ENCODE measurements at places on chromosomes 12 and 14.

DNA sequence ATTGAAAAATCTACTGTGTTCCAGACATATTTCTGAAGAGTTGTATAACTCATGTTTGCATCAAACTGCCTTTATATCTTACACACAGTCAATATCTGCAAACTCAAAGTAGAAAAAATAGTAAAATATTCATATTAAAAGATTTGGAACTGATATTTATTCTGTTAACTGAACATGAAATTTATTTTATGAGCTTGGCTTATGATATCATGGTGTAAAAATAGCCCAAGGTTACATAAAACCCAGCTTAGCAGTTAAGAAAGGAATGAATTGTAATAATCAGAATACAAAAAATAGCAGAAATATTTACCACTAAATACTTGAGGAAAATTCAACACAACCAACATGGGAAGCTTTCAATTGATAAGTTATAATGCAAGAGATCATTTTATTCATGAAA is 367.9 kb downstream of the FLRT2 start:
- DNase-seq: no peak

DNA sequence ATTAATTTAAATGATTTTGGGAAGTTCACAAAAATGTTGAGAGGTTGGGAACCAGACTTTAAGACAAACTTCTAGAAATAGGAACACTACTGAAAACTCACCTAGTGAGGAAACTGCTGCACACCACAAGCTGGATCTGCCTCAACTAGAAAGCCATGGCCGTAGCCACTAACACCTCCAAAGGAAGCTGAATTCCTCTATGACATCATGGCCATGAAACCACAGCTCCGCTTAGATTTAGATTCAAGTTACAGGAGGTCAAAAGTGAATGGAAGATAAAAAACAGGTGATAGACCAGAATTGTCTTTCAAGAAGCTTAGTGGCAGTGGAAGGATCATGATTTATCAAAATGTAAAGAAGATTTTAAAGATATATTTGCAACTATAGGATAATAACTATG is 208.8 kb upstream of the ALG10 start:
- DNase-seq: no peak

- DNase-seq: no peak
These were observed 113.6 kb downstream of the CHST11 start for GRCh38 chr12:104570174-104570907.

DNA sequence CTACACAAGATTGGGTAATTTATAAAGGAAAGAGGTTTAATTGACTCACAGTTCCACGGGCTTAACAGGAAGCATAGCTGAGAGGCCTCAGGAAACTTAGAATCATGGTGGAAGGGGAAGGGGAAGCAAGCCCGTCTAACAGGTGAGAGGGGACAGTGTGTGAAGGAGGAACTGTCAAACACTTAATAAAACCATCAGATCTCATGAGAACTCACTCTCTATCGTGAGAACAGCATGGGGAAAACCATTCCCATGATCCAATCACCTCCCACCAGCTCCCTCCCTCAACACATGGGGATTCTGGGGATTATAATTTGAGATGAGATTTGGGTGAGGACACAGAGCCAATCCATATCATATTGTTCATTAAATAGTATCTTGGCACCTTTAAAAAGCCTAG is 56.1 kb downstream of the EPS8 start:
- DNase-seq: no peak

DNA sequence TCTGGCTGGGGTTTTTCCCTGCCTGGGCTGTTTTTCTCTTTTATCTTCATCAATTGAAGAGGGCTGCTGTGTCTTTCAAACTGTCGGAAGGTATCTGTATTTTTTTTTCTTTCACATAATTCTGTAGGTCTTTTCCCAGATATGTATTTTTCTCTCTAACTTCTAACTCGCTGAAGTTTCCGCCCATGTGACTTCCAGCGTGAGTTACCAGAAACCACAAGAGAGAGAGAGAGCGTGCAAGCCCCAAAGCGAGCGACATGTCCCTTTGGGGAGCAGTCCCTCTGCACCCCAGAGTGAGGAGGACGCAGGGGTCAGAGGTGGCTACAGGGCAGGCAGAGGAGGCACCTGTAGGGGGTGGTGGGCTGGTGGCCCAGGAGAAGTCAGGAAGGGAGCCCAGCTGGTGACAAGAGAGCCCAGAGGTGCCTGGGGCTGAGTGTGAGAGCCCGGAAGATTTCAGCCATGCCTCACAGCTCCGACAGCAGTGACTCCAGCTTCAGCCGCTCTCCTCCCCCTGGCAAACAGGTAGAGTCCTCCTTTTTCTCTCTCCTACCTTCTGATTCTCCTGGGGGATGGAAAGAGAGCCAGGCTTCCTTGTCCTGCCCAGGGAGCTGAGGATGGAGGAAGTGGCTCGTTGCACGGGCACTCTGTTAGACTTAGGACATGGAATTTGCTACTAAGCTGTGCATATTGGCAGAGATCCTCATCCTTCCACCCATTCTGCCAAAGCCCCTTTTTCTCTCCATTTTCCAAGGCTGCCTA is at the start of gene BATF:
Gene BATF, plus strand, starts transcription at position 246 of the 759 bp plus-strand sequence. Its CDS starts 214 bp downstream, at position 460.
- peak; percentile 64 for DNase-seq

DNA sequence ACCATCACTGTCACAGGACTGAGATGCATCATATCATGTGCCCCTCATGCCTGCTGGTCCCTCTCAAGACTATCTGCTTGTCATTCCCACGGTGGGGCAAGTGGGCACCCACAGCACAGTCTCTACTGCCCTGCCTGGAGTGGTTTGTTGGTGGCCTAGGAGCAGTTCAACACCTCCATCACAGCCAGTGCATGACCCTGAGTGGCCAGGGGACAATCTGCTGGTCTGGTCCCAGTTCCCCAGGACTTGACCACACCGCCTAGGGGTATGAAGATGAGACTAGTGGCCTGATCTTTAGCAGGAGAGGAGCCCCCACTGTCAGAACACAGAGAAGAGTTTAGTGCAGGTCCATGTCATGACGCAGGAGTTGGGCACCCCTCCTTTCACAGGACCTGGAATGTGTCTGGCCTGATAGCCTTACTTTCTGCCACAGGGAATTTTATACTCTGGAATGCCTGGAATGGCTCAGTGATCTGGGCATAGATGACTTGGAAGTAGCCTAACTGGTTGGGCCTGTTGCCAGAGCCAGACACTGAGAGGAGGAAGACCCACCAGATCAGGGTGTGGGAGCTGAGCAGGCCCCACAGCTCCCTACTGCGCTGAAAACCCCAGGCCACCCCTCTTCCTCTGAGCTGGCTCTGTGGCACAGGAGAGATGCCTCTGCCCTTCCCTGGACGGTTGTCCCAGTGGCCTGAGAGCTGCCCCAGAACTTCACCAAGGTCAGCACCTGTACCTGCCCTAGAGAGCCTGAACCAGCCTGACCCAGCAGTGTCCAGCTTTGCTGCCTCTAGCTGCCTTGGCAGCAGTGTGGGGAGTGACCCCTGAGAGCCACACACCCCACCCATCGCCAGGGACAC is 83.3 kb downstream of the PUS7L start:
- no peak for DNase-seq

- DNase-seq: no peak
These were observed 159.3 kb downstream of the CAND1 start for GRCh38 chr12:67428431-67428830.

GRCh38 chr14:22768947-22769346 is 2.5 kb downstream of the OXA1L start:
- no peak for DNase-seq

DNA sequence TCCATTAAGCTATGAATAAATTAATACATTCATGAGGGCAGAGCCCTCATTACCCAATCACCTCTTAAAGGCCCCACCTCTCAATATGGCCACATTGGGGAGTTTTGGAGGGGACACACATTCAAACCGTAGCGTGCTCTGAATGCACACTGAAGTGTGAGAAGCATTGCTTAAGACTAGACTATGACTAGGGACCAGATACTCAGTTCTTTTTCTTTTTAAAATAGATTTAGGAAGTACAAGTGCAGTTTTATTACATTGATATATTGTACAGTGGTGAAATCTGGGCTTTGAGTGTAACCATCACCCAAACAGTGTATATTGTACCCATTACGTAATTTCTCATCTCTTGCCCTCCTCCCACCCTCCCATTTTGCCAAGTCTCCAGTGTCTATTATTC is 21.0 kb upstream of the JDP2 start:
- no peak for DNase-seq

- DNase-seq: no peak
These were observed 117.4 kb upstream of the SLC38A2 start for GRCh38 chr12:46489951-46490388.

DNA sequence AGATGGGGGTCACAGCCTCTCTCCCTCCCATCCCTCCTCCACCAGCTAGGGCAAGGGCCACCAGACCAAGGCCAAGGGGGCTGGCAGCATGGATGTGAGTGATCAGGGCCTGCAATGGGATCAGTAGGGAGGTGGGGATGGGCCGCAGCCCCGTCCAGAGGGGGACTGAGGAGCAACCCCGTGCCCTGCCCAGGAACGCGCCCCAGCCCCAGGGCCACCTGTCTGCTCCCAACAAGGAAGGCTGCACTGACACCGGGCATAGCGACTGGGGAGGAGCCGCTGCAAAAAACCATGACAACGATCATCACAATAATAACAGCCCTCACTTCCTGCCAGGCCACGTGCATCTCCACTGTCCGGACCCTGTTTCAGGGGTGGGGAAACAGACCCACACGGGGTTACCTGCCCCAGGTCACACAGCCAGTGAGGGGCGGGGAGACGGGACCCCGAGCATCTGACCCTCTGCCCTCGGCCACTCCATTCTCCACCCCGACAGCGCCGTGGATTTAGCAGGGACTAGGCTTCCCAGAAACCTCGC is 24.3 kb downstream of the NCOR2 start:
- no peak for DNase-seq

DNA sequence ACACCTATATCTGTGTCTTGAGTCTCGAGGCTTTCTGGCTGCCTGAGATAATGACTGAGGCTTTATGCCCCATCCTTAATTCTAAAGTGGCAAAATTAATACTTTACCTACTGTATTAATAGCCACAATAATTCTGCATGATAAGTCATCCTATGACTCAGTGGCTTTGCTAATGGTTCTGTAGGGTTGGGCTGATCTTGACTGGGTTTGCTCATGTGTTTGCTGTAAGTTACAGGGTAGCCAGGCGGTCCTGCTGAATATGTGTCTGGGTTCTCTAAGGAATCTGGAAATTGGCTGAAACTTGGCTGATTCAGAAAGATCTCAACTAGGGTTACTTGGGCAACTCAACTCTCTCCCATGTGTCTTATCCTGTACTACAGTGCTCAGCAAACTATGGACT is 21.7 kb downstream of the MGST1 start:
- no peak for DNase-seq

DNA sequence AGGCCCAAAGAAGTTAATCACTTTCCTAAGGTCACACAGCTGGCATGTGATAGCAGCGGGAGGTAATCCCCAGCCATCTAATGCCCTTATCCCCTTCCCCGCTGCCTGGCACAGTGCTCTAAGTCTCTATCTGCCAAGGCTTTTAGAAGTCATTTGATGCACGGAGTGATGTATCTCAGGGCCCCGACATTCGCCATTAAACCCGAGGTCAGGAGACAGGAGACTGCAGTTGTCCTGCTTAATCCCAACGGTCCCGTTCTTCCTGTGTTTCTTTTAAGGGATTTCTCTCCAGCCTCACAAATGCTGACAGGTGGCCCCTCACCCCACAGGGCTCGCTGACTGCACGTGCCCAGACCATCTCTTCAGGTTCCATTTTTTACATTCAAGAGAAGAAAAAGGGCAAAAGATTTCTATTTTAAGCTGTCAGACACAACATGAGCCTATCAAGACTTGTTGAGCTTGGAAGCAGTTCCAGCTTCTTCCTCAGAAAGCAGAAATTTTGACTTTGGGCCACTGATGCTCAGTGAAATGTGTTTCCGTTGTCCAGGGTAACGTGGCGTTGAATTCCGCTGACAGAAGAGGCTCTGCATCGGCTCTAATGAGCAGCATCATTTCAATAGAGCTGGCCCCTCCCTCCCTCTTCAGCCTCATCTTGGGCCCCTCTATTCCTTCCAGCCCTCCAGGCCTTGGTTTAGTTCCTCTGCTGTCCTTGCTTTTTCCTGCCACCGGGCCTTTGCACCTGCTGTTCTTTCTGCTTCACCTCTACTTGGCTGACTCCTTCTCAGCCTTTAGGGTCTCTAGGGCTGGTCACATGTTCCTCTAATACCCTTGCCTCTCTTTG is 171.5 kb downstream of the CHST11 start:
- no peak for DNase-seq

GRCh38 chr14:70714055-70714550 is 72.4 kb downstream of the TTC9 start:
- DNase-seq: peak; percentile 9

- no peak for DNase-seq
These were observed 59.8 kb downstream of the SUDS3 start for GRCh38 chr12:118436002-118436730.

DNA sequence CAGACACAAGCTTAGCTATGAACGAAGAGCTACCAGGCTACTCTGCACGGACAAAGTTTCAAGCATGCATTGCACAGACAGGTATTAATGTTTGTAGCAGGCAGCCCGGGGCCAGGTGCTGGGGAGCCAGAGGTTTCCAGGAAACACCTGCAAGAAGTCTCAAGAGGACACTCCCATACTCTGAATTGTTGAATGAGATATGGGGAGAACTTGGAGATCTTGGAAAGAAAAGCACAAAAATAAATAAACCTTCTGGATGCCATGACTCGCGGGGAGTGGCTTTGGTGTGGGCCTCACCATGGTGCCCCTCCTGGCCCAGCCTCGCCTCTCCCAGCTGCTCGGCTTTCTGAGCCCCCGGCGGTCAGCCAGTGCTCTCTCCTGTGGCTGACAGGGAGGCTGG is 186.8 kb downstream of the TTC7B start:
- DNase-seq: no peak

DNA sequence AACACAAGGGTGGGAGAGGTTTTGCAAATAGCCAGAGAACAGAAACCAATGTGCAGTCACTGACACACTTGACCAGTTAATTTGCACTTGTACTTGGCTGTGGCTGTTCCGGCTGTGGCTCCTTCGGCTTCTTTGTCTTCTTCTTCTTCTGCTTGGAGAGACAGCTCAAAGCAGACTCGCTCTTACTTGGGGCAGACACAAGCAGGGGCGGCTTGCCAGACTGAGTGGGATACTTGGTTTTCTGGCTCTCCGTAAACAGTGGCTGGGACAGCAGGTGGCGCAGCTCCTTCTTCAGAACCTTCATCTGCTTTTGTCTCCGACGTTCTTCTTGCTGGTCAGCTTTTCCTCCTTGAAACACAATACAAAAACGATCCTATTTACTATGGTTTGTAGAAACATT is 25.0 kb downstream of the OTUB2 start:
- no peak for DNase-seq

GRCh38 chr14:102111101-102111500 is 24.3 kb upstream of the HSP90AA1 start:
- no peak for DNase-seq

- no peak for DNase-seq
These were observed 30.7 kb upstream of the ESR2 start for GRCh38 chr14:64324895-64325294.
